Large intestine (tissue), 12 donors: ENCODE measurements at places on chromosomes 5 and 9.

- DNase-seq, result peak; percentile 73
Observed at GRCh38 chr9:127637322-127637847, 25.3 kb downstream of the STXBP1 start.

- DNase-seq, result no peak
Observed at GRCh38 chr9:109134167-109134578, 14.4 kb upstream of the TMEM245 start.

DNA sequence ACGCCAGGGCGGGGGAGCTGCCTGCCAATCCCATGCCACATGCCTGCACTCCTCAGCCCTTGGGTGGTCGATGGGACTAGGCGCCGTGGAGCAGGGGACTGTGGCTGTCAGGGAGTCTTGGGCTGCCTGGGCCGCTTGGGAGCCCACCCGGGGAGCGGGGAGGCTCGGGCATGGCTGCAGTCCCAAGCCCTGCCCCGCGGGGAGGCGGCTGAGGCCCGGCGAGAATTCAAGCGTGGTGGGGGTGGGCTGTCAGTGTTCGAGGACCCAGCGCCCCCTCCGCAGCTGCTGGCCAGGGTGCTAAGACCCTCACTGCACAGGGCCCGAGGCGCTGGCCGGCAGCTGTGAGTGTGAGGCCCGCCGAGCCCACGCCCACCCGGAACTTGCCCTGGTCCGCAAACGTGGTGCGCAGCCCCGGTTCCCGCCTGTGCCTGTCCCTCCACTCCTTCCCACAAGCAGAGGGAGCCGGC lies 83.2 kb upstream of the DMRTA1 start:
- DNase-seq, result no peak

GRCh38 chr5:139961435-139962157 lies 81.5 kb downstream of the NRG2 start:
- no peak for DNase-seq

DNA sequence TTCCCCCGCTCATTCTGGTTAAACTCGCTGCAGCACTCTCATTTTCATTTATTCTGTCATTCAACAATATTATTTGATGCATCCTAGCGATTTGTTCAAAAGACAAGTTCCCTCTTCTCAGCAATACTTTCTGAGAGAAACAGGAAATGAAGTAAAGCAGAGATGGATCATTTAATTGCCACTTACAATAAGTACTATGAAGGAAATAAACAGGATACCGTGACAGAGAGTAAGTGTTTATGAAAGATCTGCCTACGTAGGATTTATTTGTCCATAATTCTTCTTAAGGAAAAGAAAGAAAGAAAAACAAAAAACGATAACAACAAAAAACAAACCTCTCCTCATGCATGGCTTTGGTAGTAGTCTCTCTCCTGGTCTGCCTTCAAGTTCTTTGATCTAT lies 406.8 kb upstream of the ZNF608 start:
- DNase-seq, result no peak

GRCh38 chr5:28324174-28324573 lies 1285.8 kb upstream of the CDH9 start:
- DNase-seq, result no peak
